NCI-H1417 (cell line): ENCODE measurements at places on chromosomes 2 and 18.
A peak's percentile ranks its signal among the peaks of the same experiment; 100 is the strongest.

DNA sequence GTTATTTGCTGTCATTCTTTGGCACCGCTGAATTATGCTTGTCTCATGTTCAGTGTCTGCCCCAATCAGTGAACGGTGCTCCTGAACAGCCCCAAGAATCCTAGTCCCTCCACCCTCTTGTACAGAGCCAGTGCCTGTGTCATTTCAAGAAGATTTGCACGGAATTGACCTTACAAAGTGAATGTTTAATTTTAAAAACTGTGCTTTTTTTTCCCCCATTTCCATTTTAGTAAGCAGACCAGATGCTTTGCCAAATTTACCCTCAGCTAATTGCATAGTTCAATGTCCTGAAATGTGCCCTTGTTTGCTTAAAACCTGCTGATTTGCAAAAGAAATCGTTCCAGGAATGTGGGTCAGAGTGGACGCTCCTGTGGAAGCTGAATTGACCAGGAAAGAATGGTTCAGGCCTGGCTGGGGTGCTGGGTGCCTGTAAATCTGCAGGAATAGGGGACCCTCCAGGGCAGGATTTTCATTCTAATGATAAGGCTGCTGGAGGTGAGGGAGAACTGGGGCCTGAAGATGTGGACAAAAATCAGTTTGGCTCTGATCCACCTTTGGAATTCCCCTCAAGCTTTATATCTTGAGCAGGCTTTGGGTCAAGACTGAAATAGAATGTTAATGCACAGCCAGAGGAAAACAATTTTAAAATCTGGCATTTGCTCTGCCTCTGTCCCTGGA lies 20.1 kb downstream of the TMEM17 start:
- no peak for DNase-seq

GRCh38 chr2:96884299-96885094 lies 14.6 kb upstream of the SEMA4C start:
- DNase-seq: no peak

- no peak for DNase-seq
These were observed 76.9 kb downstream of the USP40 start for GRCh38 chr2:233489666-233490065.

DNA sequence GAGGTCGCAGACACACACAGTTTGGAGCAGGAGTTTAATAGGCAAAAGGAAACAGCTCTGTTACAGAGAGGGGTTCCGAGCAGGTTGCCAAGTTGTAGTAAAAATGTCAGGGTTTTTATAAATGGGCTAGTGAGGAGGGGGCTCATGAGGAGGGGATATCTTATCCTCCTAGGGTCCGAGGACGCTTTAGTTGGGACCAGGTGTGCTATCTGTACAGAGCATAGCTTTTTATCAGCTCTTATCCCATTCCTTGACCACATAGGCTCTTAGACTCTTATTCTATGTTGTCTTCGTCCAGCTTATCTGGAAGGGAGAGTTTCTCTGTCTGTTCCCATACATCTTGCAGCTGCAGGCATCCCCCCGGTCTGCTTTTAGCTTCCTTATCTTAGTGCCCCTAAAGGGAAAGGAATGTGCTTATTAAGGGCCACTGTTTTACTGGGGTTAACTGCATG lies 44.7 kb downstream of the PDK1 start:
- DNase-seq: no peak

GRCh38 chr2:19321946-19322345 lies 36.5 kb downstream of the OSR1 start:
- no peak for DNase-seq

GRCh38 chr18:24773101-24773500 lies 312.7 kb downstream of the HRH4 start:
- DNase-seq: no peak

- no peak for DNase-seq
These were observed 21.6 kb upstream of the SLC9A2 start for GRCh38 chr2:102597788-102598187.

DNA sequence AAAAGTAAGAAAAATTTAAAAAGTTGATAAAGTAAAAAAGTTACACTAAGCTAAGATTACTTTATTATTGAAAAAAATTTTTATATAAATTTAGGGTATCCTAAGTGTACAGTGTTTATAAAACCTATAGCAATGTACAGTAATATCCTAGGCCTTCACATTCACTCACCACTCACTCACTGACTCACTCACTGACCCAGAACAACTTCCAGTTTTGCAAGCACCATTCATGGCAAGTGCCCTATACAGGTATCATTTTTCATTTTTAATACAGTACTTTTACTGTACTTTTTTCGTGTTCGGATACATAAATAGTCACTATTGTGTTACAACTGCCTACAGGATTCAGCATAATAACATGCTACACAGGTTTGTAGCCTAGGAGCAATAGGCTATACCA lies 8.9 kb upstream of the THUMPD2 start:
- DNase-seq: peak; percentile 14

GRCh38 chr2:99425022-99425421 lies 64.8 kb downstream of the REV1 start:
- no peak for DNase-seq

DNA sequence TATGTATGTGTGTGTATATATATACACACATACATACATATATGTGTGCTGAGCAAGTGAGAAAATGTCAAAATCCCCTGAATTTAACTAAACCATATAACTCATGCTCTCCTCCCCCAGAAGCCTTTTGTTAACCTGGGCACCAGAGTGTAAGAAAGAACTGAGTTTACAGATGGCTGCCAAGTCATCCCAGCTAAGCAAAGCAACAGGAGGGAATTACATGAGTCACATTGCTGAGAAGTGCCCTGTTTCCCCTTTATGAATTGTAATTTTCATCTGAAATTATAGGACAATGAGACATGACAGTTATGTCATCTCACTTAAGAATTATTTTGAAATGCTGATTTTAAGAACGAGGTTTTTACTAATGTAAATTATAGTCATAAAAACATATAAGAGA lies 29.9 kb downstream of the SCN7A start:
- DNase-seq: no peak

- no peak for DNase-seq
These were observed 265.6 kb downstream of the DSEL start for GRCh38 chr18:67250776-67251424.

- no peak for DNase-seq
These were observed 49.3 kb upstream of the ROCK2 start for GRCh38 chr2:11393711-11394236.

DNA sequence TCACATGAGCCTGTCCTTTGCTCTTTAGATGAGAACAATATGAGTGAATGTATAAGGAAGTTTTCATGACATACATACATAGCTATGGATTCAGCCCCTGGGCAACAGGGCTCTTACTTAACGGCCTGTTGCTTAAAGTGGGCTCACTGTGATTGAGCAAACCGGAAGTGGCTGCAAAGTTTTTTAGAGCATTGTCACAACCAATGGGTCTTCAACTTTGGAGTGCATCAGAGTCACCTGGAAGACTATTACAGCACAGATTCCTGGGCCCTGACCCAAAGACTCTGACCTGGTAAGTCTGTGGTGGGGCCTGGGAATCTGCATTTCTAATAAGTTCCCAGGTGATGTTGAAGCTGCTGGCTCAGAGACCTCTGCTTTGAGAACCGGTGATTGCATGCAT lies 106.3 kb upstream of the SEC11C start:
- DNase-seq: no peak

DNA sequence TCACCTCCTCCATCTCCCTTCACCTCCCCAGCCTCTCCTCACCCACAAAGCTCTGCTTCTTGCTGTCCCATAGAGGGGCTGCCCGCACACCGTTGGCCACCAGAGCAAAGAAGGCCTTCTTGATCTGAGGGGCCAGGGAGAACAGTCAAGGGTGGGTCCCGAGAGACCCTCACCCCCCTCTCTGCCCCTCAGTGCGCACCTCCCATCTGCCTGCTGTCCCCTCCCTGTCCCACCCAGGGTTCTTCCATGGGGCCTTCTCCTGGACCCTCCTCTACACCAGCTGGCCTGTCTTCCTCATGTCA lies 3.2 kb downstream of the PRKAG3 start:
- no peak for DNase-seq

- peak; percentile 14 for DNase-seq
These were observed 418.9 kb downstream of the EPHA4 start for GRCh38 chr2:221153226-221153625.

DNA sequence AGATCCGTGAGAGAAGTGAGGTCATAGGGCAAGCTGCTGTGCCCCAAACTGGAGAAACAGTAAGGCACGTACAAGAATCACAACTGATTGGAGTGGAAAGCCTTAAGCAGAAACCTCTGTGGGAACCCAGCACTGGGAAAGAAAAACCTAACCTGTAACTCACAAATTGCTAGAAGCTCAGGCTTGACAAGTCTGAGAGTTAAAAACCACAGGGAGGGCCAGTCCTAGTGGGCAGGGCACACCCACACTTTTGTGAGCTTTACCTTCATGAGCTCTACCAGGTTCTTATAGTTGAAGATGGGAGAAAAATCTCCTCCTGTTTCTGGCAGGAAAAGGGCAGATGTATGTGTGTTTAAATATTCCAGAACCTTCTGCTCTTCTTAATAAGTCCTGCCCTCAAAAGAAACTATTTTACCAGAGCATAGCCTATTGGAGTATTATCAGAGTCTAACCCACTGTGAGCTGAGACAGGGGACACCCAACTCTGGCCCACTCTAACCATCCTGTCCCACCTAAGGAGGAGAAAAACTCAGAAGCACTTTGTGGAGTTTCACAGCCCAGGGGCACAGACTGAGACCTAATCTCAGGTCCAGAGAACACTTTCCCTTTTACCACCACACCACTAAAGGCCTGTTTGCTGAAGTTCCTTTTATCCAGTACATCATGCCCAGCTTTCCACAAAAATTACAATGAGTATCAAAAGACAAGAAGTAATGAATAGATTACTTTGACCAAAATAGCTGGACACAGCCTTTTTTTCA lies 1265.7 kb upstream of the CHAC2 start:
- DNase-seq: no peak

DNA sequence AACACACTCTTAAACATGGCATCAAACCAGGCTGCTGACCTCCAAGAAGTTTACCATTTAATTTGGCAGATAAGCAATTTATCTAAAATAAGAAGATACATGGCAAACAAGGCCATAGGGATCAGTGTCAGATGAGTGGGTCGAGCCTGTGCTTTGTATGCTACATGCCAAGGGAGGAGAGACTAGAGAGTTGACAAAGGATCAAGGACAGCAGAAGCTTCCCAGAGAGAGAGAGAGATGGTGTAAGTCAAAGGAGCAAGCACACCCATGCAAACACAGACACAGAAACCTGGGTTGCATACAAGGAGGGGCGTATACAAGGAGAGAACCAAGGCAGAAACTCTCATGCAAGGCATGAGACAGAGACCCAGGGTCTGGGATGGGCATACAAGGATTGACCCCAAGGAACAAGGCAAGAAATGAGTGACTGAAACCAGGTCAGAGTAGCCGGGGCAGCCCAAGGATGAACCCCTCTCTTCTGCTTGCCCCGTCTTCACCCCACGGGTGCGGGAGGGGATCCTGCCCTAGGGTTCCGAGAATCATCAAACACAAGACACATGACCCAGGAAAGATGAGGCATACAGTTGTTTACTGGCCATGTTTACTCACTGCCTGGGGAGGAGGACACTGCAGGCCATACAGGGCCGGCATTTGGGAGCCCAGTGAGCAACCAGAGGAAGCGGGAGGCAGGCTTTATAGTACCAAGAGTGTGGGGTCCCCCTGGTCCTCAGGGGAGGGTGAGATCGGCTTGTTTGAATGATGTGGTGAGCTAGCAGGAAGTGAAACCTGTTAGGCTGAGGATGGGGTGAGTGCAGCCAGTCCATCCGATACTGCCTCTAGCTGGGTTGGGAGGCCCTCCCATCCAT lies 529.2 kb upstream of the ID2 start:
- no peak for DNase-seq

DNA sequence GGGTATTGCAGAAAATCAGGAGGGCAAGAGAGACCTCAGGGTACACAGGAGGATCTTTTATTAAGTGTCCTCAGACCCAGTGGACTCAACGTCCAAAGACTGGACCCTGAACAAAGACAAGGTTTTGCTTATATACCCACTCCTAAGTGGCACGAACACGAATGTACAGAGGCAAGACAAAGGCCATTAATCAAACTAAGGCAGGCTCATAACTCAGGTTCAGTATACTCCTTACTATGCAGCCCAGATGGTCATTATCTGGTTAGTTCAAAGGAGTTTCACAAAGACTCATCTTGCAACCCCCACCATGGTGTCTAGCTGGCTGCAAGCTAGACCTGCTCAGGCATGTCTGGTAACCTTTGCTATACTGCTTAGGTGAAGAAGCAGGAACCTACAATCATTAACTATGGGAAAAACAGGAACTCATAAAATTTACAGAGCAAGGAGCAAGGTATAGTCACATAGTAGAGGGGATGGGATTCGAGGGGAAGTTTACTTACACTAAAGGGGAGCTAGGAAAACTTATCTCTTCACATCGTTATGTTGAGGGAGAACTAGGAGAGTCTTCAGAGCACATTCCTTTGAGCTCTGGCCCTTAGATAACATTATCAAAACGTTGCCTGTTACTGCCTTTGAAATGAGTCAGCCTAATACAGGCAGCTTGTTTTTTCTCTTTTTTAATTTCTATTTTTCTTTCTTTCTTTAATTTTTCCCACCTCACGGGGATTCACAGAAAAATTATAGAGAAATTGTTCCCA lies 33.9 kb downstream of the SLC4A3 start:
- no peak for DNase-seq

GRCh38 chr2:239717706-239718105 lies 307.4 kb downstream of the NDUFA10 start:
- no peak for DNase-seq

GRCh38 chr2:19600506-19600905 lies 242.1 kb upstream of the OSR1 start:
- DNase-seq: no peak

DNA sequence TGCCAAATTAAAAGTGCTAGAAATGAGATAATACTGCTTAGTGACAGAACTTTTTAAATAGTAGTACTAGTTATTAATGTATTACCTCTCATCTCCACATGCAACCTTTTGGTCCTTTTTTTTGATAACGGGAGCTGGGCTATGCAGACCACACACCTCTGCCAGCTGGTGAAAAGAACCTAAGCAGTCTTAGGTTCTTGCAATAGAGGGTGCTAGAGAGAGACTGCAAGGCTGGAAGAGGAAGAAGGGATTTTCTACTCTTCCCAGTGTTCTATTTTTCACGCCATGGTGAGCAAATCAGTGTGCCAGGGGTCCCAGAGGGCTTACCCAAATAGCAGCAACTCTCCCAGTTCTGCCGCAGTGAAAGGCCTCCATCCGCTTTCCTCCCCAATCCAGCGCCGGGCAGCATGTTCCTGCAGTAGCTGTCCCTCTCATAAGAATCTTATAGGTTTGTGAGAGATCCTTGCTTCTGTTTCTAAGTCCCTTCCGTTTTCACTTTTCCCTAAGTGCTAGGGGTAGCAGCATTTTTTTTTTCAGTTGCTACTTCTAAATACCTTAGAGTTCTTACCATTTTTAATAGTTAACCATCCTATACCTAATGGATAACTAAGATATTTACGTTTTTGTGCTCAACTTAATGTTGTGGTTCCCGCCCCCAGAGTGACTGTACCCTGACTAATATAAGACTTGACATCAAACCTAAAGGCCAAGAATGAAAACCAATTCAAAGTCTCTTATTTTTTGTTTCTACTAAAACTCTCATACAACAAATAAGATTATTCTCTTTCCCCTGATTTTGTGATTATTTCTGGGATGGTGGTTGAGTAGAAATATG lies 69.4 kb upstream of the UBE2E3 start:
- no peak for DNase-seq
